PC-3 (cell line): ENCODE measurements at places on chromosomes 2 and 18. TPM values are rescaled to one million over a fixed set of nuclear protein-coding genes. Genes with fewer than 3 reads are reported as not detected.

- H3K4me1 ChIP-seq = no peaks in the 10 kb centered on the region
- no peak overlapping the region for H3K27ac ChIP-seq
Observed at GRCh38 chr18:35121038-35121437, 79.8 kb downstream of the MAPRE2 start.

HOXD13 gene
- total RNA-seq = 0.36 and 0.46 TPM in 2 replicates

ZNF396 gene
- total RNA-seq = 0.40 and 0.95 TPM in 2 replicates

GKN1 gene
- total RNA-seq = not detected in 2 replicates

DNA sequence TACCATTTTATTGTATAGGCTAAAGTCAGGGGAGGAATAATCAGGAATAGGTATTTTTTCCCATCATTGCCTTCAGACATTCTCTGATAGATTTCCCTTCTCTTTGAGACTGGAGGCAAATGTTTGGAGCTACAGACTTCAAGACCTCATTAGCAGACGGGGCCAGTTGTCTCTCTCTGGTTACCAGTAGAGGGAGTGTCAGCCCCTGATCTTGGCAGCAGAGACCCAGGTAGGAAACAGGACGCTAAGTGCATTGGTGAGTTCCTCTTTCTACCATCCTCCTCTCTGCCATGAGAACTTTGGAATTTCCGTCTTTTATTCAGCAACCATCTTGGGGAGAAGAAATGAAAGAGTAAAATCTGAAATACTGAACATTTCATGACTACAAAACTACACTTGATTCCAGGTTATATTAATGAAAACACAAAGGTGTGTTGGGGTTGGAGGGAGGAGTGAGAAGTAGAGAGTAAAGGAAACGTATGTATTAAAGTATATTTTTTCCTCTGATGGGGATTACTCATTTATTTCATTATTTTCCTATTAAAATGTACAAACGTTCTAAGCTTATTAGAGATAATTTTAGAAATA lies 186.2 kb upstream of the GCFC2 start:
- H3K27ac ChIP-seq = no peak overlapping the region
- H3K27me3 ChIP-seq = peaks cover 14% of the 10 kb centered on the region; the same call in 1 of the 2 replicates
- no peaks in the 10 kb centered on the region for H3K36me3 ChIP-seq
- H3K4me3 ChIP-seq = no peak overlapping the region
- DNase-seq = peak; percentile 60

DNA sequence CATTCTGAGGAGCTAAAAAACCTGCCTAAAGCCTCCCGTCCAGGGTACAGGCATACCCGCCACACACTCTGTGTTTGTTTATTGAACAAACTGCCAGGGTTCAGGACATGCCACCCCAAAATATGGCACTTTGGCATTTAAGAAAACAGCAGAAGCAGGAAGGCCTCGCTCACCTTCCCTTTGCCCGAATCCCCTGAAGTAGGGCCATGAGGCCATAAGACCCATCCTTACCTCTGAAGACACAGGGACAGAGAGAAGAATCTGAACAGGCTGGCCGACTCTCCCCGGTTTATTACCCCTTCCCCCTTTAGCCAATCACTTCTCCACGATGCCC lies 1.7 kb upstream of the NEURL3 start:
- H3K27me3 ChIP-seq = no peaks in the 10 kb centered on the region
- peaks cover 27% of the 10 kb centered on the region for H3K4me1 ChIP-seq
- no peak for DNase-seq
- no peak overlapping the region for H3K27ac ChIP-seq
- no peaks in the 10 kb centered on the region for H3K36me3 ChIP-seq

IL1RL1 gene
- 4.9 and 5.7 TPM in 2 replicates for total RNA-seq

DNA sequence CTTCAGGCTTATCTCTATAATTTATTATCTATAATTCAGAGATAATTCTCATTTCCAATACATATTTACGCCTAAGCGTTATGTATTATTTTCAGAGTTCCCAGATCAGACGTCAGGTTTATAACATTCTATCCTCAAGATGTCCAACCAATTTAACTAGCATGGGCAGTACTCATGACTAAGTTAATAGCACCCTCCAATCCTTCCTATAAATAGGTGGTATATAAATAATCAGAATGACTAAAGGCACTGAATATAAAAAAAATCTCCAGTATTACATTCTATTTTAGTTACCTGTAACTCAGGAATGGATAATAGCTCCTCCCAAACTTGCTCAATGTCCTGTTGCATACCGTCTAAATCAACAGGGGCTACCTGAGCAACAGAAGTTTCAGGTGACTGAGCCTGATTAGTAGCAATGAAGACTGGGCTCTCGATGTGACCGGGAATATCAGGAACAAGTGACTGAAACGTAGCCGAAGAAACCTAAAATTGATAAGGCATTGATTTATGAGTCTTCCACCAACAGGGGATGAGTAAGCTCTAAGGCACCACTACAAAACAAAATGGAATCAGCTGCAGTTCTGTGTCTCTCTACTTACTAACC lies 19.6 kb downstream of the HNRNPA3 start:
- no peaks in the 10 kb centered on the region for H3K27me3 ChIP-seq
- DNase-seq = no peak
- H3K4me1 ChIP-seq = no peaks in the 10 kb centered on the region
- H3K36me3 ChIP-seq = peaks cover 48% of the 10 kb centered on the region

AKAIN1 gene
- total RNA-seq = not detected in 2 replicates

DNA sequence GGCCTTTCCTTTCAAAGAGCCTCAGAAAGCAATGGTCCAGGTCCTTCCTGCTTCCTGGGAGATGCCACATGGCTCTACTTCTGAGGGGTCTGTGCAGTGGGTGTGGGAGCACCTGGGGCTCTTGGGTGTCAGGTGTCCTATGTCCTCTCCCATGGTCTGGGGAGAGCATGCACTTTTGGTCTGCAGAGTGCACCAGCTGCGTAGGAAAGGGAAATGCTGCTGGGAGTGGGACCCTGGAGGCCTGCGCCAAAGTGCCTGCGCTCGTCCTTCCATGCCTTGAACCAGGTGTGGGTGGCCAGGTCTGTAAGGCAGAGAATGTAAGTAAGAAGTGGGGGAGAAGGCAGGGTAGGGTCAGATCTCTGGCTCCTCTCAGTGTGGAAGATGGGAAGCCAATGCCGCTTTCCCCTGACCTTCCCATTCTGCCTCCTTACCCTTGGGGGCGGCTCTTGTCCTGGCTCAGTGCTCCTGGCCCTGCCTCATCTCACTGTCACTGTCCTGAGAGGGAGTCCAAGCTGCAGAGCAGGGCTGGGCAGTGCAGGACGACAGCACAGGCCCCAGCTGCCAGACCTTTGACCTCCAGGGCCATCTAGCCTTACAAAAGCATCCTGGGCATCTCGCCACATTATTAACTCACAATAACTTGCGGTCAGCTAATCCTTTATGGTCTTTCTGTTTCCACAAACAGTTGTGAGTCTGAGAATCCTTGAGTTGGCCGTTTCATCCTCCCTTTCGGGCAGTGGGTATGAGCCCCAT lies 6.6 kb upstream of the PROM2 start:
- no peak overlapping the region for H3K4me3 ChIP-seq
- no peaks in the 10 kb centered on the region for H3K27me3 ChIP-seq
- no peak overlapping the region for H3K27ac ChIP-seq
- H3K4me1 ChIP-seq = no peaks in the 10 kb centered on the region

TTN gene
- 0.52 and 1.1 TPM in 2 replicates for total RNA-seq

GRCh38 chr2:226832061-226832460 lies 3.8 kb upstream of the RHBDD1 start:
- H3K4me1 ChIP-seq = peaks cover 13% of the 10 kb centered on the region
- no peaks in the 10 kb centered on the region for H3K27me3 ChIP-seq
- H3K4me3 ChIP-seq = no peak overlapping the region

AMER3 gene
- total RNA-seq = not detected in 2 replicates

HOXD10 gene
- not detected in 2 replicates for total RNA-seq

GRCh38 chr18:55421308-55421614 lies 166.7 kb downstream of the TCF4 start:
- H3K27me3 ChIP-seq = no peaks in the 10 kb centered on the region
- no peak overlapping the region for H3K27ac ChIP-seq
- DNase-seq = no peak

CCDC74B gene
- 8.6 and 9.8 TPM in 2 replicates for total RNA-seq

DNA sequence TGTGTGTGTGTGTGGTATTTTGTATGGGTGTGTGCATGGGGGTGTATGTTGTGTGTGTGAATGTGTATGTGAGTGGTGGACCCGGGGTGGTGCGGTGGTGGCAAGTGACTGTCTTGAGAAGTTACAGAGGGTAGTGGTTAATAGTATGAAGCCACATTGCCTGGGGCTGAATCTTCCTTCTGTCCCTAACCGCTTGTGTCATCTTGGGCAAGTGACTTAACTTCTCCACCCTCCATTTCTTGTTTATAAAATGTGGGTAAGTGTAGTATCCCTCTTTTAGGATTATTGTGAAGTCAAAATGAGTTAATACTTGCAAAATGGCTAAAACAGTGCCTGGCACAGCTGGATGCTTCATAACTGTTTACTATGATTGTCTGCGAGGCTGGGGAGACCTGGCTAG lies 63.5 kb downstream of the MYCN start:
- H3K4me1 ChIP-seq = no peaks in the 10 kb centered on the region
- no peak overlapping the region for H3K27ac ChIP-seq
- no peaks in the 10 kb centered on the region for H3K36me3 ChIP-seq
- peaks cover 18% of the 10 kb centered on the region for H3K27me3 ChIP-seq
- DNase-seq = no peak
- no peak overlapping the region for H3K4me3 ChIP-seq

GRCh38 chr2:6342273-6342920 lies 523.3 kb downstream of the CMPK2 start:
- H3K4me3 ChIP-seq = no peak overlapping the region
- no peaks in the 10 kb centered on the region for H3K4me1 ChIP-seq
- H3K36me3 ChIP-seq = no peaks in the 10 kb centered on the region
- DNase-seq = no peak
- H3K27ac ChIP-seq = no peak overlapping the region

DNA sequence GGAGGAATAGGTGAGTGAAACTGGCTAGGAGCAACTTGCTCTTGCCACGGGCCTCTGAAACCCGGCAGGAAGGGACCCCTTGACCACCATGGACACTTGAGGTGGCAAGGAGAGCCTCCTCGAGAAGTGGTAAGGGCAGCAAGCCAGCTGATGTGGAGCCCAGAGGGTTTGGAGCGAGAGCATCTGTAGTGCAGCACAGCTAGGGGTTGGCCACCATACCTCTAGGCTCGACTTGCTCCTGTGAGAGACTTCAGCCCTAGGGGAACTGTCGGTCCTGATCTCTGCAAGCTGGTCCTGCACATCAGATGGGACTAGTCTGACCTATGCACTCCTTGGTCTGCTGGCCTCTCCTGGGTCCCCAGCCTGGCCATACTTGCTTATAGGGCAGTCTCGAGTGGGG lies 158.4 kb downstream of the CCDC178 start:
- no peak overlapping the region for H3K4me3 ChIP-seq
- no peaks in the 10 kb centered on the region for H3K27me3 ChIP-seq
- DNase-seq = no peak
- H3K4me1 ChIP-seq = no peaks in the 10 kb centered on the region

DNA sequence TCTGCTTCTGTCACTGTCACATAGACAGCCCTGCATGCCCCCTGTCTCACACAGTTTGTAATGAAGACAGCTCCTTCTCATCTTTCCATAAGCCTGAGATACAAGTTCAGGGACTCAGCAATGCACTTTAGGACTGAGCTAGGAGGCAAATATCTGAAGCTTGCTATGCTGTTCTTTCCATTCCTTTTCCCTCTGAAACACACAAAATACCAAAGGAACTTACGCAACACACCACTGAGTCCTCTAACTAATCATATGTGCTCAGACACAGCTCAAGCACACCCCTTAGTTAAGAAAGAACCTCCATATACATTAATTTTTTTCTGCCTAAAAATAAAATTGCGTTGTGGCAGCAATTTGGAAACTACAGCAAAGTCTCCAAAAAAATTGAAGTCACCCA lies 17.9 kb downstream of the SERPINB8 start:
- no peak overlapping the region for H3K27ac ChIP-seq
- H3K36me3 ChIP-seq = peaks cover 22% of the 10 kb centered on the region
- no peaks in the 10 kb centered on the region for H3K27me3 ChIP-seq
- H3K4me3 ChIP-seq = no peak overlapping the region
